Cortex of kidney (tissue), 1 donor: ENCODE measurements at places on chromosomes 1 and 21.

- DNase-seq, result no peak
Observed at GRCh38 chr1:92310185-92310597, 11.3 kb downstream of the RPAP2 start.

DNA sequence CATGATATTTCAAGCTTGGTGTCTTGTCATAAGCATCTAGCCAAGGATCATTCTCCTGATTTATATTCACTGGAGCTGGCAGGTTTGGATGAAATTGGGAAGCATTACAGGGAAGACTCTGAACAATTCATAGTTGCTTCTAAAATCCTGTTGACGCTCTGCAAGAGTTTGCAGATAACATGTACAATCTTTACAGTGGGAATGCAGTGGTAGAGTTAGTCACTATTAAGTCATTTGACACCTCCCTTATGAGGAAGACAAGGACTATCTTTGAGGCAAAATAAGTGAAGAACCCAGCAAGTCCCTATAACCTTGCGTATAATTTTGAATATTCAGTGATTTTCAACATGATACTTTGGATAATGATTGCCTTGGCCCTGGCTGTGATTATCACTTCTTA lies 45.3 kb upstream of the CRB1 start:
- no peak for DNase-seq

DNA sequence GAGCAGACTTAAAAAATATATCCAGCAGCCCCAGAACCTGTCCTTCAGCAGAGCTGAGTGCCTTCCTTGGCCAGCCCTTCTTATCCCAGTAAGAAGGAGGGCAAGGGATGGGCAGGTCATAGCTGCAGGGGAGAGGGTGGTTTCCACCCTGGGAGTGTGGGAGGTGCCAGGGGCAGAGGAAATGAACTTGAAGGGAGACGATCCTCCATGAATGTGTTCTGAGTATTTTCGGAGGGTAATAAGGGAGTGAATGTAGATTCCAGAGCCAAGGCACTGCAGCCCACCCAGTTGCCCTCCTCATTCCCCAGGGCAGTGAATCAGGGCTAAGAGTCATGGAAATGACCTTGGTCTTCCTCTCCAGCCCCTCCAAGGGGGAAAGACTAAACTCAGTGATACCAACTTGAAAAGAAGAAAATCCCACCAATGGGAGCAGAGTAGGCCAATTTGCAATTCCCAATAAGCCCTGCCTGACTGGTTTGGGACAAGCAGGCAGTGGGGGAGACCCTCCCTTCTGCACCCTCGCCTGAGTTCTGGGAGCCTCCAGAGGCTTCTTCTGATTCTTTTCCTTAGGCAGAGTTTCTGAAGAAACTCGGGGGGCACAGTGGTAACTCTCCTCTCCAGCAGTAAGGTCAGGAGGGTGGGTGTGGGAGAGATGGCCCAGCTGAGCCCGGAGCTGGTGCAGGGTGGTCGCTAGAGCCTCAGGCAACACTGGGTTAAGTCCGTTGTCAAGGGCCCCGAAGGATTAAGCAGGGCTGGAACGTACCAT lies 4.2 kb downstream of the MYOG start:
- no peak for DNase-seq

DNA sequence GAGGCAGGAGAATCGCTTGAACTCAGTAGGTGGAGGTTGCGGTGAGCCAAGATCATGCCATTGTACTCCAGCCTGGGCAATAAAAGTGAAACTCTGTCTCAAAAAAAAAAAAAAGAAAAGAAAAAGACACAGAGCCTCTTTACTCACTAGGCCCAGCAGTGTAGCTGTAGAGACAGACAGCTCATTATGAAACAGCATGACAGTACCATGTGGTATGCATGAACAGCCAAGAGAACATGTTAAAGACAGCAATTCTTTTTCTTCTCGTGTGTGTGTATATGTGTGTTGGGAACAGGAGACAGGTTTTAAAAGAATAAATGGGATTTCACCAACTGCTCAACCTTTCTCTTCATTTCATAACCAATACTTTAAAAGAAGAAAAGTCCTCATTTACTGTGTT lies 118.8 kb downstream of the PIK3R3 start:
- DNase-seq, result no peak

- no peak for DNase-seq
Observed at GRCh38 chr21:45443595-45444181, 38.7 kb downstream of the COL18A1 start.

DNA sequence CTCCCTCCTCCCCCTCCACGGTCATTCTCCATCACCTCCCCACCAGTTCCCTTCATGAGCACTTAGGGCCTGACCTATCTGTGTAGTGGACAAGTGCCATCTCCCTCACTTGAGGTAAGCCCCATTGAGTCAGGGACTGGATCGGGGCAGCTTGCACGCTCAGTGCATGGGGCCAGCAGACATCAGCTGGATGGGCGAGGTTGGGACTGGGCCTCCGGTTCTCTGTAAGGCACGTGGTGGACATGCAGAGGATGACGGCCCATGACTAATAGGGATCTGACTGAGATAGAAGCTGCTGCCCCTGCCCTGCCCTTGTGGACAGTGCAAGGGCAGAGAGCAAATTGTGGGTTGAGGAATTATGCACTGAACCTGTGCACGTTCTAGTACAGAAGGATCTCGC lies 120.4 kb upstream of the C1orf174 start:
- no peak for DNase-seq

- no peak for DNase-seq
Observed at GRCh38 chr1:89887270-89887669, 66.4 kb downstream of the LRRC8D start.

DNA sequence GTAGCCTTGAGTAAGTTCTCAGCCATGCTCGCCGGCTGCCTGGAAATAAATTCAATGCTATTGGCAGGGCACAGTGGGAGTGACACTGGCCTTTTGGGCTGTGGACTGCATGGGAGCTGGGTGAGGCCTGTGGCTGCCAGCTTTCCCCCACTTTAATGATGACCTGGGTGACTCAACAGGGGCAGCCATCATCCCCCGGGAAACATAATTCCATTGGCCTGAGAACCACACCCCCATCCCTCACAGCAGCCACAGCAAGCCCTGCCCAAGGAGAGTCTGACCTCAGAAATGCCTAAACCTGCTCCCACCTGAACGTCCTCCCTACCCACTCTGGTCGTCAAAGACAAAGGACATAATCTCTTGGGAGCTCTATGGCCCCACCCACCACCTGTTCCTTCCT lies 384.0 kb downstream of the LTN1 start:
- DNase-seq, result no peak
